Hepatocyte (in vitro differentiated cells): ENCODE measurements at places on chromosomes 11 and 22.

- no peaks in the 10 kb centered on the region for H3K27me3 ChIP-seq
- no peak for DNase-seq
- H3K4me1 ChIP-seq, result no peaks in the 10 kb centered on the region
- no peaks in the 10 kb centered on the region for H3K36me3 ChIP-seq
- no peak overlapping the region for H3K27ac ChIP-seq
- H3K4me3 ChIP-seq, result no peak overlapping the region
Observed at GRCh38 chr11:10032935-10033334, 261.1 kb downstream of the SBF2 start.

DNA sequence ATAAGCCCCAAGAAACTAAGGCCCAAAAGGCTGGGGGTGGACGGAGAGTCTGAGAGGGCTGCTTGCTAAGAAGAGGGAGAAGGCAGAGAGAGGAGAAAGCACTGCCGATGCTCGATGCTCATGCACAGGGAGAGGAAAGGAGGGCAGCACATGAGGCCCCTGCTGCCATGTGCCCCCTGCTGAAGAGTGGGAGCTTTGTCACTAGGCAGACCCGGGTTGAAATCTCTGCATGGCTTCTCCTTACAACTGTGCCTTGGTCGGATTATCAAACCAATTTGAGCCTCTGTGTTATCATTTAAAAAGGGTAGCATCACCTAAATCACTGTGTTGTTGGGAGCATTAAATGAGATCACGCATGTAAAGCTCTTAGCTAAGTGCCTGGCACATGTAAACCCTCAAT lies 330.5 kb downstream of the NXPE2 start:
- H3K27ac ChIP-seq, result no peak overlapping the region
- H3K36me3 ChIP-seq, result no peaks in the 10 kb centered on the region
- H3K27me3 ChIP-seq, result no peaks in the 10 kb centered on the region
- DNase-seq, result no peak

DNA sequence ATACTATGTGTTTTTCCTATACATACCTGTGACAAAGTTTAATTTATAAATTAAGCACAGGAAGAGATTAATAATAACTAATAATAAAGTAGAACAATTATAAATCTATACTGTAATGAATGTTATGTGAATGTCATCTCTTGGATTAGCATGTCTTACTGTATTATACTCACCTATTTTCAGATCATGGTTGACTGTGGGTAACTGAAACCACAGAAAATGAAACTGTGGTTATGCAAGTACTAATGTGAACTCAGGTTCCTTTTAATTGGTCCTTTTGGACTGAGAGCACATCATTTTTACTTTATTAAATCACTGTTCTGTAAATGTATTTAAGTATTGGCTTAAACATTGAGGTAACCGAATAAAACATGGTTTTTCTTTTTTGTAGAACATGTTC lies 108.8 kb downstream of the PPP6R3 start:
- no peak overlapping the region for H3K4me3 ChIP-seq
- H3K27me3 ChIP-seq, result no peaks in the 10 kb centered on the region
- H3K27ac ChIP-seq, result no peak overlapping the region
- H3K4me1 ChIP-seq, result no peaks in the 10 kb centered on the region
- no peaks in the 10 kb centered on the region for H3K36me3 ChIP-seq

GRCh38 chr22:44880610-44881290 lies 128.4 kb downstream of the ARHGAP8 start:
- DNase-seq, result no peak
- no peaks in the 10 kb centered on the region for H3K27me3 ChIP-seq

GRCh38 chr11:70531281-70532065 lies 133.1 kb downstream of the CTTN start:
- H3K36me3 ChIP-seq, result no peaks in the 10 kb centered on the region
- no peak overlapping the region for H3K4me3 ChIP-seq
- no peak for DNase-seq
- H3K27me3 ChIP-seq, result no peaks in the 10 kb centered on the region
- H3K4me1 ChIP-seq, result no peaks in the 10 kb centered on the region

DNA sequence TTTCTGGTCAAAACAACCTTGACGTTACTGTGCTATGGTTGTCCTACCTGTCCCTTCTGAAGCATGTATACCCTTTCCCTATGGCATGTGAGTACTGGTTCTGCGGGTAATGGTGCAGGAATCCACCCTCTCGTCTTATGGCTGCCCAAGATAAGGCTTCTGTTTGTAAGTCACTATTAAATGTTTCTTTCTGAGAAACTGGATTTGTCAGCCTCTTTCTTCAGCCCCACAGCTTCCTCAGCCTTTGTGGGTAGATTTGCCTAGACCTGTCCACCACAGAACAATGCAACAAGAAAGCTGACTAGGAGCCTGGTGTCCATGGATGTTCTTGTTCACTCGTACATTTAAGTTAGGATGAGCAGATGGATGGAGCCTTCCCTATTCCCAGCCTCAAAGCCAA lies 14.4 kb downstream of the MMP7 start:
- H3K27ac ChIP-seq, result no peak overlapping the region
- H3K4me3 ChIP-seq, result no peak overlapping the region
- H3K27me3 ChIP-seq, result no peaks in the 10 kb centered on the region
- DNase-seq, result no peak
- no peaks in the 10 kb centered on the region for H3K36me3 ChIP-seq

DNA sequence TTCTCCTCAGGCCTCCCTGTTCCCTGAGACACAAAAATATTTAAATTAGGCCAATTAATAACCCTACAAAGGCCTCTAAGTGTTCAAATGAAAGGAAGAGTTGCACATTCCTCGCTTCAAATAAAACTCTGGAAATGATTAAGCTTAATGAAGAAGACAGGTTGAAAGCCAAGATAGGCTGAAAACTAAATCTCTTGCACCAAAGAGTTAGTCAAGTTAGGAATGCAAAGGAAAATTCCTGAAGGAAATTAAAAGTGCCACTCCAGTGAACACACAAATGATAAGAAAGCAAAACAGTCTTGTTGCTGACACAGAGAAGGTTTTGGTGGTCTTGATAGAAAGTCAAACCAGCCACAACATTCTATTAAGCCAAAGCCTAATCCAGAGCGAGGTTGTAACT lies 574.4 kb downstream of the OPCML start:
- no peaks in the 10 kb centered on the region for H3K4me1 ChIP-seq
- no peak overlapping the region for H3K27ac ChIP-seq
- no peak for DNase-seq

GRCh38 chr22:18056161-18056666 lies 21.6 kb upstream of the PEX26 start:
- peaks cover 43% of the 10 kb centered on the region for H3K4me1 ChIP-seq
- no peak overlapping the region for H3K4me3 ChIP-seq
- peak; percentile 74 for DNase-seq
- H3K27me3 ChIP-seq, result no peaks in the 10 kb centered on the region
- H3K36me3 ChIP-seq, result no peaks in the 10 kb centered on the region

DNA sequence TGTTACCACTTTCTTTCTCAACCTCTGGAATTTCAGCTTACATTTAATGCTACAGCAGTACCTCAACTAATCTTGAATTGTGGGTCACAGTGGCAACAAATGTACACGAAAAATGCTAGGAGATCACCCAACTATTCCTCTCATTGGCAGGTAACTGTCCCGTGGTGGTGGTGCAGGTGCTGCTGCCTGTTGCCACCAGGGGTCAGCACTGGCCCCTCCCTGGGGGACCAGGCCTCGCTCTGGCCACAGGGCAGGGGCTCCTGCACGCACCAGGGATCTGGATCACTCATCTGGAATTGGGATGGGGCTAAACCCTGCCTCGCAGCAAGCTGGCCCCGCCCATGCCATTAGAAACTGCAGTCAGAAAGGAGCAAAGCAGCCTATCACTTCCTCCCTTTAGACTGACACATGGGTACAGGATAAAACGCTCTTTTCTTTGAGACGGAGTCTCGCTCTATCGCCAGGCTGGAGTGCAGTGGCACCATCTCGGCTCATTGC lies 6.9 kb upstream of the POLDIP3 start:
- H3K36me3 ChIP-seq, result no peaks in the 10 kb centered on the region
- DNase-seq, result peak; percentile 86
- no peaks in the 10 kb centered on the region for H3K4me1 ChIP-seq
- no peaks in the 10 kb centered on the region for H3K27me3 ChIP-seq

GRCh38 chr11:1761110-1761856 lies 2.4 kb downstream of the CTSD start:
- H3K4me1 ChIP-seq, result peaks cover 12% of the 10 kb centered on the region
- DNase-seq, result no peak
- no peak overlapping the region for H3K27ac ChIP-seq
- H3K36me3 ChIP-seq, result no peaks in the 10 kb centered on the region
- no peak overlapping the region for H3K4me3 ChIP-seq
- no peaks in the 10 kb centered on the region for H3K27me3 ChIP-seq

DNA sequence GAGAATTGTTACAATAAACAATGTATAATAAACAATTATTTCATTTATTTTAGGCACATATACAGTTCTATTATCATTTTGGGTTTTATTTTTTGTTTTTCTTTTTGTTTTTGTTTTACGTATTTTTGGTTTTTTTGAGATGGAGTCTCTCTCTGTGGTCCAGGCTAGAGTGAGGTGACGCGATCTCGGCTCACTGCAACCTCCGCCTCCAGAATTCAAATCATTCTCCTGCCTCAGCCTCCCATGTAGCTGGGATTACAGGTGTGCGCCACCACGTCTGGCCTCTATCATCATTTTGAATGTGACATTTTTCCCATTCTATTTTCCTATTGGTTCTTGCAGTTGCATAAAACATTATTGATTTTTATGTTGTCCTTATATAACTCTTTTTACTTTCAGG lies 20.4 kb upstream of the OR52A1 start:
- no peak overlapping the region for H3K4me3 ChIP-seq
- H3K27me3 ChIP-seq, result no peaks in the 10 kb centered on the region
- no peak overlapping the region for H3K27ac ChIP-seq
- H3K36me3 ChIP-seq, result no peaks in the 10 kb centered on the region
- DNase-seq, result no peak
- no peaks in the 10 kb centered on the region for H3K4me1 ChIP-seq

DNA sequence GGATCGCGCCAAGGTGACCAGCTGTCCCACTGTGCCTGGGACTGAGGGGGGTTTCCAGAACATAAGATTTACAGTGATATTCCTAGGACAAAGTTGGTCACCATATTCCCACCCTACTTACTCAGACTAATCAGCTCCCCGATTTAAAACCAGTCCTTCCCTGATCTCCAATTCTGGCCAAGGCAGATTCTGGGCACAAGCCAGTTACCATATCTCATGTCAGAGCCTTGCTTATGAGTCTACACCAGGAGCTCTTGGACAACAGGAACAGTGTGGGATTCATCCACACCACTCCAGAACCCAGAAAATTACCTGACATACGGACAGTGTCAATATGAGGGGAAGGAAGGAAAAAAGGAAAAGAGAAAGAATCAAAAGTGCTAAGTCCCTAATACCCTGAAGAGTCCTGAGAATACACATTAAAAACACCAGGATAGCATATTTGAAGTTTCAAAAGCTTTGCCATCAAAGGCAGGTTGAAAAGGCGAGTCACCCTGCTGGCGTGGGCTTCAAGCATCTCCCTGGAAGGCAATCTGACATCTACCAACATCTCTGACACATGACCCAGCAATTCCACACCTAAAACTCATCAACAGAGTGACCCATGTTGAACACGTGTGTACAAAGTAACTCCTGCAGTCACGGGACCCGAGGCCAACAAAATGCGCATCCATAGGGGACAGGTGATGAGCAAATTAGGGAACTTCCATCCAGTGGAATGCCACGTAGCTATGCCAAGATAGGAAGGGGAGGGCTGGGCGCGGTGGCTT lies 8.0 kb upstream of the IL2RB start:
- H3K36me3 ChIP-seq, result no peaks in the 10 kb centered on the region
- no peak overlapping the region for H3K4me3 ChIP-seq
- H3K4me1 ChIP-seq, result no peaks in the 10 kb centered on the region
- DNase-seq, result no peak

DNA sequence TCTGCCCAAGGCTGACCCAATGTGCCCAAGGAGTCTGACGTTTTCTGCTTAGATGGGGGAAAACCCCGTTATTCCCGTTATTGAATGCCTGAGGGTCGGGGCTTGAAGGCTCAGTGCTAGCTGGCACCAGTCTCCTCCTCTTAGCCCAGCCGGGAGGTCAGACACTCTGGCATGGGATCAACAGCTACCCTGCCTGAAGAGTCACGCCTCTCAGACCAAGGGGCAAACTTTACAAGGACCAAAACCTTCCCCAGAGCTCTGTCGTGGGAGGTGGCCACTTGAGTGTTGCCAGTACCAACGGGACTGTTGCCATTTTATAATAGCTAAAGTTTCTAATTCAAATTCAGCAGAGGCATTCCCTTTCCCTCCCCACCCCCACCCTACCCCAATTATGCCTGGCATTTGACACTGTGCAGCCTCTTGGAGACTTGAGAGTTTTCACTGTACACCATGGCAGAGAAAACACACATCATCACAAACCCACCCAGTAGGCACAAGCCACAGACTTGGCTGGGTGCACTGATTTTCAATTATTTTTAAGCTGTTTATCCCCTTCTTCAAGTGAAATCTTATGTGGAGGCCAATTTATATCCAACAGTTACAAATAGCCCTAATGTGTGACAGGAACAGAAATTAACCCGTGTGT lies 137.5 kb upstream of the SYT13 start:
- H3K27ac ChIP-seq, result no peak overlapping the region
- H3K4me3 ChIP-seq, result no peak overlapping the region
- peaks cover 1% of the 10 kb centered on the region for H3K27me3 ChIP-seq
- no peaks in the 10 kb centered on the region for H3K36me3 ChIP-seq
- no peak for DNase-seq

- H3K4me3 ChIP-seq, result no peak overlapping the region
- peaks cover 8% of the 10 kb centered on the region for H3K4me1 ChIP-seq
- no peaks in the 10 kb centered on the region for H3K27me3 ChIP-seq
- no peak overlapping the region for H3K27ac ChIP-seq
- no peaks in the 10 kb centered on the region for H3K36me3 ChIP-seq
Observed at GRCh38 chr11:64754919-64755662, 4.7 kb downstream of the PYGM start.

DNA sequence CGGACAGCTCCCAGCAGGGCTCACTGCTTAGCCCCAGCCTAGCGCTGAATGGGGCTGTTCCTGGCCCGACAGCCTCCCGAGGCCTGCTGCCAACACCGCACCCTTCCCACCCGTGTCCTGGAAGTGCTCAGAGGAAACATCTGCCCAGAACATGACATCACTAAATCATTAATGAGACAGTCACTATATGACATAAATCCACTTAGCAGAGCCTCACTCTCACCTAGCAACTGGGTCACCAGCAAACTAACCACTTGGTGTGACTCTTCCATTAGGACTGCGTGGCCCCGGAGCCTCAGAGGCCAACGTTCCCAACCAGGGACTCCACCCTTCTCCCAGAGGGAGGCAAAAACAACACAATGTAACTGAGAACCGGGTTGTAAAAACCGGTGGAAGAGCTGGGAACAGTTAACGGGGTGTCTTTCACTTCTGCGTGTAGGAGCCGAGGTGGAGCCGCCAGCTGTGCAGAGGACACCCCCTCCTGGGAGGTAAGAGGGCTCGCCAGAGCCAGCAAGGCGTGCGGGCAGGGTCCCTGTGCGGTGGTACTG lies 21.4 kb upstream of the PACSIN2 start:
- H3K4me3 ChIP-seq, result no peak overlapping the region
- H3K4me1 ChIP-seq, result no peaks in the 10 kb centered on the region
- no peaks in the 10 kb centered on the region for H3K36me3 ChIP-seq
- no peak for DNase-seq

- H3K27ac ChIP-seq, result no peak overlapping the region
- no peak overlapping the region for H3K4me3 ChIP-seq
- H3K4me1 ChIP-seq, result no peaks in the 10 kb centered on the region
- no peak for DNase-seq
- no peaks in the 10 kb centered on the region for H3K27me3 ChIP-seq
Observed at GRCh38 chr11:35650467-35650866, 12.1 kb upstream of the TRIM44 start.
